CD4-positive, alpha-beta T cell treated with Interleukin-15 for 4 hours (primary cell): ENCODE measurements at places on chromosomes 2 and 18.

DNA sequence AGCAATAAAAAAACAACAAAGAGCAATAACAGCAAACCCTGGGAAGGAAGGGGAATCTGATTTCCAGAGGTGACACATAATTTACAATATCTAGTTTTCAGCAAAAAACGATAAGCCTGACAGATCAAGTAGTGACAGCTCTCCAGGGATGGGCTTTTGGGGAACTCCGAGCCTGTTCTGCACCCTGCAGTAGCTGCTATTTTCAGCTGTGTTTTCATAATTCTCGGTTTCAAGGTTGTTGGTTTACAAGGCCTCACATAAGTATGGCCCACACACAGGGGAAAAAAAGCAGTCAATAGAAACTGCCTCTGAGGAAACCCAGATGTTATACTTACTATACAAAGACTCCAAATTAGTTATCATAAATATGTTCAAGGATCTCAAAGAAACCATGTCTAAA is 67.7 kb upstream of the CTLA4 start:
- DNase-seq, result no peak

DNA sequence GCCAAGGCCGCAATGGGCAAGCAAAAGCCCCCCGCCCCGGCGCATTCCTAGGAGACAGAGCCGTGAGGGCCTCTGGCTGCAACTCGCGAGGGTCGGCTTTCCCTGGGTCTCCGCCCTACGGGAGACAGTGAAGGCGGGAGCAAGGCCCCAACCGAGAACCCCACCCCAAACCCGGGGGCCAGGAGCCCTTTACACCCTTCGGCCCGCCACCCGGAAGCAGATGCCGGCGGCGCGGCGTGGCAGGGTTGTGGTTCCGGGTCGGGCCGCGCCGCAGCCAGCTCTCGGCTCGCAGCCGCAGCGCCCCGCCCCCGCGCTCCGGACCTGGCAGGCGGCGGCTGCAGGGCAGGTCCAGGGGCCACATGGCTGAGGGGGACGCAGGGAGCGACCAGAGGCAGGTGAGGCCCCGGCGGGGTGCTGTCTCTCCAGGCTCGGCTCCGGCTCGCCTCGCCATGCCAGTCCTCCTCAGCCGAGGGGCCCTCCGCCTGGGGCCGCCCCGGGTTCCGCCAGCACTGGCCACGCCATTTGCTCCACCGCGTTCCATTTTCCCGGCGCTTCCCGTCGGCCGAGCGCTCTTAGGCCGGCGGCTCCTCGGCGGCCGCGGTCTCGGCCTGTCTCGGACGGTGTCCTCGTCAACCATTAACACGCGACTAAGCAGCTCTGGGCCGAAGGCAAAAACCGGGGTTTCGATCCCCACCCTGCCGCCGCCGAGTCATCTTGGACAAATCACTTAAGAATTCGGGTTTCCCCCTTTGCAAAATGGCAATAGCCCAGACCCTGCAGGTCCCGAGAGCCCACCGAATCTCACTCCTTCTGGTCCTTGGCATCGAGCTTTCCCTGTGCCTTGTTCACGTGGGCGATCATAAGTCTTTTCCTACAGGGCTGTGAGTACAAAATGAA is at the start of gene IMPACT:
TSS of gene IMPACT (plus strand) at position 273 of the 897 bp plus-strand sequence. CDS start at position 360, 87 bp downstream.
- DNase-seq, result peak; percentile 76

GRCh38 chr2:42328148-42328833 is 32.7 kb downstream of the COX7A2L start:
- peak; percentile 31 for DNase-seq

GRCh38 chr2:70411483-70412125 is 109.7 kb upstream of the FAM136A start:
- DNase-seq, result no peak

- no peak for DNase-seq
These were observed 270.4 kb upstream of the CCDC68 start for GRCh38 chr18:55229682-55230081.

GRCh38 chr18:30271716-30272115 is 770.8 kb downstream of the DSC3 start:
- DNase-seq, result no peak
